ENCODE measurements at places on chromosomes 12 and 14.
A peak's percentile ranks its signal among the peaks of the same experiment; 100 is the strongest.

DNA sequence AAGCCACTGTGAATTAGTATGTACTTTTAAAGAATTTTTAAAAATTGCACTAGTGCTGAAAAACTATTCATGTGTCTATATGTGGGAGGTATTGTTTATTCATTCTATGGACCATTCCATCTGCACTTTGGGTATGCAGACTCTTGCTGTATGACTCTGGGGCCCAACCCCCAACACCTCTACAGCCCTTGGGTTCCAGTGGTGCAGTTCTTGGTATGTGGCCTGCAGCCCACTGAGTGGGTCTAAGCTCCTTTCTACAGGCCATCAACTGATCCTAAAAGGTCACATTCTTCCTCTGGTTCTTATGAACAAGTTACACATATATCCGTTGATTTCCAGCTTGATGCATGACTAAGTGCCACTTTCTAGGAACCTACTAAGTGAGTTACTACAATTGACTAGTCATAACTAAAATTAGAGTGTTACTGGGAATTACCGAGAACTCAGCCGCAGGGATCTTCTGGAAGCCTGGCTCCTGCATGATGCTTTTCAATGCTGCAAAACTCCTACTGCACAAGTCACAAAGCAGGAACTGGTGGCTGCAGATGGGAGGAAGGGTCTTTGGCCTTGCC is 62.4 kb upstream of the MED13L start:
- DNase-seq, result no peak

GRCh38 chr14:104536942-104537612 is 42.5 kb upstream of the C14orf180 start:
- peak; percentile 91 for DNase-seq

- DNase-seq, result no peak
Observed at GRCh38 chr14:69045857-69046475, 66.9 kb upstream of the ACTN1 start.

- DNase-seq, result peak; percentile 65
Observed at GRCh38 chr12:102484428-102484958, 4.1 kb upstream of the IGF1 start.

- no peak for DNase-seq
Observed at GRCh38 chr14:32578181-32578580, 249.1 kb downstream of the AKAP6 start.

DNA sequence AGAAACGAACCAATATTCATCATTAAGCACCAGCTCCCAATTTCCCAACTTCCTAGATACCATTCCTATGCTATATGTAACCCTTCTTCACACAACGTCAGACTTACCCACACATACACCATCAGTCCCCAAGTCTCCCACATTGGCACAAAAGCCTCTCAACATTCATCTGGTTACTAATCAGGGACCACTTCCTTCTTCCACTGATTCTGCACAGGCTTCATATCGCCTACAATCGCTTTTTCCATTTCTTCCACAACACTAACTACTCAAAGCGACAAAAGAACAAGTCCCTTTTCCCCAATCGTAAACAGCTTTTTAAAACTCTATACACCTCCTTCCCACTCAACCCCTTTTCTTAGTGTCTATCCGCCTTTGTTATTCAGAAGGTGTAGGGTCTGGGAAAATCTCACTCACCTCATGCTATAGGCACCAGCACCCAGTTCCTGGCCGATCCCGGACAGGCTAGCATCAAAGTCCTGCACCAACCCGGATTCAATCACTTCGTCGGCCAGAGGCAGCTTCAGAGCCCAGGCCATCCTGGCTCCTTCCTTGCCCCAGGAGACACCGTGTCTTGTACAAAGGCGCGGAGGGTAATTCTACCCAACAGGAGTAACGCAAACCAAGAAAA is 936 bp downstream of the TFCP2 start:
- DNase-seq, result peak; percentile 53

GRCh38 chr12:94851396-94852028 is 152.0 kb downstream of the NDUFA12 start:
- no peak for DNase-seq

DNA sequence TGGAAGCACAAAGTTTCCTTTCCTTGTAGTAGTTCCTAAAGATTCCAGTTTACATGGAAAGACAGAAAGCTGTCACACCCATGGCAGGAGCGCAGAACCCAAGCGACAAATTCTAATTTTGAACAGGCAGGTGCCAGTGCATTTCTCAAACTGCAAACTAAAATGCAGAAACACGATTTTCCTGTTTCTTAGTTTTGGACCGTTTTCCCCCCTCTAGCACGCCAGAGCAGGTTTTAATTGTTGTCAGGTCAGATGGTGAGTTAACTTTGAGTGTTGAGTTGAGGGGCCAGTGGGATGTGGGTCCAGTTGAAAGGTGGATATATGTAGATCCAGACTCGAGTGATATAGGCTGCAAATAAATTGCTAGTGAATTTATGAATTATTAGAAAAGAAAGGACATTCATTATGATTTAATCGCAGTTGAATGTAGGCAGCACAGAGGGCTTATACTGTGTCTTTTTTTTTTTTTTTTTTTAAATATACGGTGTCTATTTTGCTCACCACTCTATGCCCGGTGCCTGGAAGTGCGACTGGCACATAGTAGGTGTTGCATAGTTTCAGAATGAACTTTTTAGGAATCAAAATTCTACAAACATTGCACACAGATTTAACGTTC is 909 bp upstream of the ETFBKMT start:
- DNase-seq, result no peak

GRCh38 chr12:16347391-16348298 is at the start of gene MGST1:
TSS of gene MGST1 (plus strand) at chr12:16347645. CDS start at chr12:16354253, 6,608 bp downstream.
- peak; percentile 95 for DNase-seq

- DNase-seq, result no peak
Observed at GRCh38 chr12:2806700-2807099, 5.8 kb upstream of the ITFG2 start.

- no peak for DNase-seq
Observed at GRCh38 chr14:74417611-74418010, 8.4 kb downstream of the SYNDIG1L start.

- peak; percentile 79 for DNase-seq
Observed at GRCh38 chr14:67690011-67690410, 5.6 kb downstream of the RDH11 start.

DNA sequence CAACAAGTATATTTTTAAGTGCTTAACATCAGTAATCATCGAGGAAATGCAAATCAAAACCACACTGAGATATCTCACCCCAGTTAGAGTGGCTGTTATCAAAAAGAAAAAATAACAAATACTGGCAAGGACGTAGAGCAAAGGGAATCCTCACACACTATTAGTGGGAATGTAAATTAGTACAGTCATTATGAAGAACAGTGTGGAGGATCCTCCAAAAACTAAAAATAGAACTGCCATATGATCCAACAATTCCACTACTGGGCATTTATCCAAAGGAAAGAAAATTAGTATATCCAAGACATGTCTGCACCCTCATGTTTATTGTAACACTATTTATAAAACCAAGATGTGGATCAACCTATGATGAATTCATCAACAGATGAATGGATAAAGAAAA is 149.0 kb upstream of the PWP1 start:
- no peak for DNase-seq

DNA sequence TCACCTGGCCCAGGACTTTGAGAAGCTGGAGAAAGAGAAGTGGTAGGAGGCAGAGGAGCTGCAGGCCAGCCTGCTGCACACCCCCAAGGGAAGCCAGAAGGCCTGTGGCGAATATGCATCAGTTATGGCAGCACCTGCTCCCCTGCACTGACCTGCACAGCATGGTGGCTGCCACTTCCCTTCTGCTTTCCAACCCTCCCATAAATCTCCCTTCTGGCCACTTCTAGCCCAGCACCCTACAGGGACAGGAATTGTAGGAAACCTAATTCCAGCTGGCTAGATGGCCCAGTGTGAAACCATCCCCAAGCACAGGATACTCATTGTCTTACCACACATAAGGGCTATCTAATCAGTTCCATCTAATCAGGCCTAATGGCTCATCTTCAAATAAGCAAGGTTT is 136.3 kb downstream of the TBX3 start:
- no peak for DNase-seq

DNA sequence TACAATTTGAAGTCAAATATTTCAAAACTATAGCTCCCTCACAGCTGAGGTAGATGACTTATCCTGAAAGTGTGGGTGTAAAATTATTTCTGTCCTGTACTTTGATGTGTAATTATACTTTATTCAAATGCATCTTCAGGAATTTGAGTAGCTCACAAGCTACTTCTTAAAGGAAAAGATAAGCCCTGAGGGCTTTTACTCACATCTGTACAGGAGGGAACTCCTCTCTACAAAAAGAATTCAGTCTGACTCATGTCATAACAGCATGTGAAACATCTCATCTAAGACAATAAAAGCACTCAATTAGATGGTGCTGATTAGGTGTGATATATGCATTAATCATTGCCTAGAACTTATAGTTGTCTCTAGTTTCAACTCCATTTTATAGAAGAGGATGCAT is 452.0 kb downstream of the PRKD1 start:
- DNase-seq, result no peak

- no peak for DNase-seq
Observed at GRCh38 chr12:100026241-100026640, 41.5 kb upstream of the ANKS1B start.

DNA sequence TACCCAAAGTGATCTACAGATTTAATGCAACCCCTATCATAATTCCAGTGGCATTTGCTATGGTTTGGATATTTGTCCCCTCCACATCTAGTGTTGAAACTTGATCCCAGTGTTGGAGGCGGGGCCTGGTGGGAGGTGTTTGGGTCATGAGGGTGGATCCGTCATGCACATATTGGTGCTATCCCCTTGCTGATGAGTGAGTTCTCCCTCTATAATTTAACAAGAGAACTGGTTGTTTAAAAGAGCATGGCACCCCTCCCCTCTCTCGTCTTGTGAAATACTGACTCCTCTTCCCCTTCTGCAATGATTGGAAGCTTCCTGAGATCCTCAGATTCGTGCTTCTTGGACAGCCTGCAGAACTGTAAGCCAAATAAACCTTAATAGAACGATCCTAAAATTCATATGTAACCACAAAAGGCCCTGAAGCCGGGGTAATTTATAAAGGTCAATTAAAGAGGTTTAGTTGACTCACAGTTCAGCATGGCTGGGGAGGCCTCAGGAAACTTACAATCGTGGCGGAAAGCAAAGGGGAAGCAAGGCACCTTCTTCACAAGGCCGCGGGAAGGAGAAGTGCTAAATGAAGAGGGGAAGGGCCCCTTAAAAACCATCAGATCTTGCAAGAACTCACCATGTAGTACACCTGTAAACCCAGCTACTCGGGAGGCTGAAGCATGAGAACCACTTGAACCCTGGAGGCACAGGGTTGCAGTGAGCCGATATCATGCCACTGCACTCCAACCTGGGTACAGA is 41.2 kb downstream of the SLC39A9 start:
- DNase-seq, result no peak

DNA sequence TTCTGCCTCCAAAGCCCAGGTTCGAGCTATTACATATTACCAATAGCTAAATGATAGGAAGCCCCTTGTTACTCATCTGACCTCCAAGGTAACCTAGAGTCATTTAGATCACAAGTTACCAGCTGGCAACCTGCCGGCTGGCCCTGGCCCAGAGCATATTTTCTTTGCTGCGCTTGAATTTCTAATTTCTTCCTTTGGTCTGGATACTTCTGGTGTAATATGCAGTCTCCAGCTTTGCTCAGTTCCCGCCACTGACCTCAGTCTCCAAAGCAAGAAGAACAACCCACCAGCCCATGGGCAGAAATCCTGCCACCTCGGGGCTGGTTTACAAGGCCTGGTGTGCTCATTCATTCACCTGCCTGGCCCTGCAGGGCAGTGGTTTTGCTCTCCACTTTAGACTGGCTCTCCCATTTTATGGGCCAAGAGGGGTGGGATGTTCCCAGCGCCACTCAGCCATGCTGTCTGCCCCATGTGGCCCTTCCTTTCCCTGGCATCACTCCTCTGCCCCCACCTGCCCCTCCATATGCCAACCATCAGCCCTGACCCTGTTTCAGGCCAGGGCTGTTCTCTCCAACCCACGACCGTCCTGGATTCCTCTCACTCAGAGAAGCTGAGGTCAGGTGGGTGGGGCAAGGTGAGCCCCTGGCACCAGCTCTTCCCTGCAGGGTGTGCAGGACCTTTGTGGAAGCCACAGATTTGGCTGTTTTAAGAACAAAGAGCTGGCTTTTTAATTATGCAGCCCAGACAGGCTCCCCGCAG is 76.0 kb downstream of the PRIMA1 start:
- DNase-seq, result peak; percentile 43

- no peak for DNase-seq
Observed at GRCh38 chr12:27552235-27552634, 28.2 kb downstream of the PPFIBP1 start.

GRCh38 chr14:92668276-92668973 is 80.0 kb downstream of the LGMN start:
- no peak for DNase-seq

DNA sequence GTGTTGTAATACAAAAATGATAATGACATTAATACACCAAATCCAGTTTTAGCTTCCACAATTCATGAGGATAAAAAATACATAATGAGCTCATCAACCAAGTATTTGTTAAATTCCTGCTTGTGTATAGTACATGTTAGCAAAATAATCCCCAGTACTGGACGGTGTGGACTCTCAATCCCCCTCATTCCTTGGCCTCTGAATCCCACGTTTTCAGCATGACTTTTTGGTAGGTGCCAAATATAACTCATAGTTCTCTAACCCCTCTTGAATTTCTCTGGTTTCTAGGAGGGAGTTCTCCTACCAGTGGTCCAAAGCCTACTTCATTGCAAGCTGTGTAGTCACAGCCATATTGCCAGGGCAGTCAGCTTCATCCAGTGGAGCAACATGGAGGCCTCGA is 41.4 kb upstream of the EPS8 start:
- no peak for DNase-seq

GRCh38 chr12:66168410-66168809 is 1.4 kb downstream of the TMBIM4 start:
- no peak for DNase-seq

GRCh38 chr14:24986206-24986893 is 63.6 kb downstream of the STXBP6 start:
- no peak for DNase-seq

- DNase-seq, result no peak
Observed at GRCh38 chr12:95951515-95951914, 8.4 kb downstream of the AMDHD1 start.

GRCh38 chr12:68106160-68106559 is 53.4 kb downstream of the IFNG start:
- no peak for DNase-seq

GRCh38 chr12:10301103-10301502 is 6.6 kb upstream of the KLRD1 start:
- DNase-seq, result no peak

- no peak for DNase-seq
Observed at GRCh38 chr12:69141074-69141473, 98.3 kb upstream of the CPSF6 start.

- no peak for DNase-seq
Observed at GRCh38 chr14:70755655-70756054, 53.7 kb downstream of the MAP3K9 start.

GRCh38 chr14:59816941-59817340 is 53.6 kb downstream of the RTN1 start:
- no peak for DNase-seq

GRCh38 chr14:55099756-55100155 is 29.3 kb upstream of the LGALS3 start:
- no peak for DNase-seq

- peak; percentile 71 for DNase-seq
Observed at GRCh38 chr12:90027889-90028634, 319.4 kb upstream of the ATP2B1 start.

Data from islet precursor cell (in vitro differentiated cells).